ENCODE measurements at places on chromosomes 7 and 10.
A peak's percentile ranks its signal among the peaks of the same experiment; 100 is the strongest.

- no peak for DNase-seq
These were observed 2.9 kb upstream of the PFKP start for GRCh38 chr10:3064423-3064822.

- no peak for DNase-seq
These were observed 49.8 kb upstream of the PDSS1 start for GRCh38 chr10:26647602-26648244.

GRCh38 chr10:84607523-84607922 lies 279.1 kb downstream of the CCSER2 start:
- DNase-seq: no peak

DNA sequence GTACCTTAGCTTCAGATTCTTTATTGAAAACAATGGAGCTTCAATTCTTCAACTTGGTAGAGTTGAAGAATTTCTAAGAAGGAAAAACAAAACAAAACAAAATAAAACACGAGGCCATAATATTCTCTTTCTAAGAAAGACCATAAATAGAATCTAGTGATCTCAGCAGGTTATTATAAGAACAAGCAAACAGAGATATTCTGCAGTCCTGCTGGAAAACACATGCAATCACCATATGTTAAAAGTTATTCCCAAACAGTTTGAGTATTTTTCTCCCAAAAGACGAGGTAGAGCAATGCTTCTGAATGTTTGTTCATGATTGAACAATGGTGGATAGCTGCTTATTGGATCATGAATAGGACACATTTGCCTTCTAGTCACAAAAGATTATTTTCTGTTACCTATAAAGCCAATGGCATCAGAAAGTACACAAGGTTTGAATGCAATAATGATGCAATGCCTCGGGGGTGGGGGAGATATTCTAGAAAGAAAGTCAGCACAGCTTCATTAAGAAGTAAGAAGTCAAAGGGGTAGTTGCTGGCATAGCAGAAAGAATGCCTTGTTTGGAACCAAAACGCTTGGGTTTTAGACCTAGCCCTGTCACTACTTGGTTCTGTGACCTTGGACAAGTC lies 59.3 kb downstream of the CREB3L2 start:
- DNase-seq: no peak

DNA sequence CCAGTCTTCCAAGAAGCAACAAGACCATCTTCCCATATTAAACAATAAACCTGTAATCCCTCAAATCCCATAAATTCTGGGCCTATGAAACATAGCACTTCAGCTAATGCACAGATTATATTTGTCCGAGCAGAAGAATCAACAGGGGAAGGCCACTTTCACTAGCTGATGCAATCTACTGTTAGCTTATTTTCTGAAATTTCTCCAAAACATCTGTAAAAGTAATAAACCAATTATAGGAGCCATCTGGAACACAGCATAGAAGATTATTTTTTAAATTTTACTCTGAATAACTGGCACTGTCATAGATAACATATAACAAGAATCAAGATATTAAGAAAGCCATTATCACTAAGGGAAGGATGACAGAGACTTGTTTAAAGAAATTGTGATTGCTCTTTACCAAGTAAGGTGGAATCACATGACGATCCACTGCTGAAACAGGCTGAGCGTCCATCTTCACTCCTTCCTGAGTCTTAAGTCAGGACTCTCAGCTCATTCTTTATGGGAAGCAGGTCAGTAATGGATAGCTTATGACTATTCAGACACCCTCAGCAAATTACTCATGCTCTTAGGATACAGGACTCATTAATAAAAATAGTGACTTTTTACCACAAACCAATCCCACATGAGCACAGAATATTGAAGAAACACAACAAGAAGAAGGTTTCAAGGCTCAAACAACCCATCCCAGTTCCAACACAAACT lies 719.5 kb downstream of the XPNPEP1 start:
- DNase-seq: no peak

DNA sequence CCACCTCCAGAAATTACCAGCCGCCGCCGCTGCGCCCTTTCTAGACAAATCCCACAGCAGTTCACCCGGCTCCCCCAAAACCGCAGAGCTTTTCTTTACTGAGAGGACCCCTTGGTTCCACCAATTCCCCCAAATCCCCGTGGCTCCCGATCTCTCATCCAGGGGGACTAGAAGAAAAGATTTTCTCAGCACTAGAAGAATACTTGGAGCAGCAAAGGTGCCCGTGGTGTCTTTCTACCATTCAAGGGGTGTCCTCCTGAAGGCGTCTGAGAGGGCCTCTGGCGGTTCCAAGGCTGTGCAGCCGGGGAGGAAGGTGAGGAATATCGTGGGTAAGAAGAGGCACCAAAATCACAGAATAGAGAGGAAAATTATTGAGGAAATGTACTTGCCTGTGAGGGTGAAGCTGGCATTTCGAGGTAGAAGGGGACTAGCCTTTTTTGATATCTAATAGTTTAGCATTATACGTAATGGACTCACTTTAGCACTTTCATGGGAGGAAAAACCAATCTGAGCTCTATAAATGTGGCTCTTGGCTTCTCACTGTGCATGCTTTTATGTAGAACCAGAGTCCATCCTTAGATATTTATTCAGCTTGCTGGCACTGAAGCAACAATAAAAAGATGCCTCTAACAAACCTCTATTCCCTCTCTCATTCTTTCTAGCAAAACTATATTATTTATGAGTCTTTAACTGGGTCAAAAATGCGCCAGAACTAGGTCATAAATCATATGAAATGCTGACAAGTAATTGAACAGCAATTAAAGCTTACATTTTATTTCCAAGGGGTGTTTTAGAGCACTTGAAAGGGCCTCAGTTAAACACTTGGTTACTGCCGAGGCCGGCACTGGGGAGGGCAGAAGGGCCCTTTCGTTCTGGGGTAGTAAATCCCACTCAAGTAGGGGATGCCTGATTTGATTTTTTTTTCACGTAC lies 13.8 kb upstream of the HOXA2 start:
- DNase-seq: no peak

DNA sequence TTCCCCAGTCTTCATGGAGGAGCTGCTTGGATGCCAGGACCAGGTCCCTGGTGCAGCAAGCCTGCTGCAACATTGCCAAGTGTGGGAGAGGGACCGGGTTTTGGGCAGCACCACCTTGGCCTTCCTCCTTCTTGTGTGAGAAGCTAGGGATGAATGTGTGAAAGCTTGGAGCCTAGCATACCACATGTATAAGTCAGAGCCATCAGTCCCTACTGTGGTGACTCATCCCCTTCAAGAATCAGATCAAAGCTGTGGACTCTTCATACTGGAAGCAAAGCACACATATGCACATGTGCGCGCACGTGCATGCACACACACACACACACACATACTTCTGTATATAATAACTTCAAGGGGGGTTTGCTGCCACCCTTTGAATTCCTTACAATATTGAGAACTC lies 527.8 kb downstream of the LRMDA start:
- DNase-seq: no peak

DNA sequence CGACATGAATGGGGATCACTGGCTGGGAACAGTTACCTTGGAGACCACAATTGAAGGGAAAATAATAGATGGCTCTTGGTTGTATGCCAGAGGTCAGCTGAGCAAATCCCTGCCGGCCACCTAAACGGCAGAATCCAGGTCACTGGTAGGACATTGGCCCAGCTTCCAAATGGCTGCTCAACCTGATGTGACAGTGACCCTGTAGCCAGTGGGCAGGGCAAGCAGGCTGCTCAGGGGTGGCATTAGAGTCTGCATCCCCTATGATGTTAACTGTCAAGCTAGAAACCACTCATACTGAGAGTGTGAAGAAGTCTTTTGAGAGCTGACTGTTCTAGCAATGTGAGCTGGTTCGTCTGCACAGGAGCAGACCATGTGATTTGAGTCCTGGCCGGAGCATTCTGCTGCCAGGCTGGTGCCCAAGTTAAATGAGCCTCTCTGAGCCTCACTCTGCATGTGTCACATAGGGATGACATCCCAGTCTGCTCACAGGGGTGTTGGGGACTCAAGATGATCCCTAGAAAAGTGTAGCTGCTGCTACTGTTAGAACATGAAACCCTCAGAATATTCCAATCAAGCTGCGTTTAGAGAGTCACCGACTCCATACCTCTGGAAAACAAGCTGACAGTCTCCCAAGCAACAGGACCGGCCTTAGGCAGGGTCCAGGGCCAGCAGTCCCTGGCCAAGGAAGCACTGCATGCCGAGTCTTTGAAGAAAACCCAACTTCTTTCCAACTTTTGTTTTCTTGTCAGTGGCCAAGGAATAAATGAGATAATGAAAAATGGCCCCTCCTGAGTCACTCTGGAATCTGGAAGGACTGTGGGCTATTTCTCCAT lies 69.7 kb downstream of the VWA2 start:
- DNase-seq: no peak

- DNase-seq: no peak
These were observed 775 bp downstream of the STARD3NL start for GRCh38 chr7:38178695-38179344.

GRCh38 chr10:34698979-34699378 lies 116.1 kb downstream of the PARD3 start:
- DNase-seq: no peak

DNA sequence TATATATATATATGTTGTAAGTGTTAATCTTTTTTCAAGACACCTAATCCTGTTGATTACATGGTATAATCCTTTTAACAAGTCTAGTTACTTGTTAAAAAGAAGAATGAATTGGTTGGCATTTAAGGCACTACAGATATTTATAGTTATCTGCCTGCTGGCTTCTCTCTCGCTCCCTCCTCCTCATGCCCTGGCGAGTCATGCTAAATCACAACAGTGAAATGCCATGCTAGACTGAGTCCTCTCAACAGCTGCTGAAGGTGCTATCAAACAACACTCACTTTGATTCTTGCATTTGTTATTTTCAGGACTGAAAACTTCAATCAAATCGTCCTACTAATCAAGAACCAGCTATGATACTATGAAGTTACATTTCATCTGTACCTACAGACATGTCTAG lies 15.4 kb downstream of the NRAP start:
- DNase-seq: no peak

DNA sequence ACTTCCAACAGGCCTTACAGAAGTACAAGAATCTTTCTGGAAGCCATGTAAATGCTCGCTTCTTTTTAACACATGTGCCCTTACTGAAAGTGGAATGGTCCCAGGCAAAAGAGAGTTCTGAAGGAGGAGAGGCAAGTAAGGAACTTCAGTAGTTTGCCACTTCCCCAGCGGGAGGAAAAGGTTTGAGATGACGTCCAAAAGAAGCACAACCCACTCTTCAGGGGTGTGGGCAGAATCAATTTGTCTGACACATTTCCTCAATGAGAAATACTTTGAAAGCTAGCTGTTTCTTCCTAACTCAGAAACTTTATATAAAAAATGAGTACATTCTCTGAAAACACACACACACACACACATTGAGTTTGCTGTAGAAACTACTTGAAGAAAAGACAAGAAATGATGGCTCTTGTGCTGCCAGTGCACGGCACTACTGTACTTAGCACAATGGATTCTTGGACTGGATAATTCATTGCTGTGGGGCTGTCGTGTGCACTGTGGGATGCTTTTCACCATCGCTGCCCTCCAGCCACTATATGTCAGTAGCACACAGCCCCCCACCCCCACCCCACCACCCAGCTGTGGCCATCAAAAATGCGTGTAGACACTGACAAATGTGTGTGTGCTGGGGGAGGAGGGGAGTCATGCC lies 183.0 kb downstream of the SRPK2 start:
- DNase-seq: no peak

DNA sequence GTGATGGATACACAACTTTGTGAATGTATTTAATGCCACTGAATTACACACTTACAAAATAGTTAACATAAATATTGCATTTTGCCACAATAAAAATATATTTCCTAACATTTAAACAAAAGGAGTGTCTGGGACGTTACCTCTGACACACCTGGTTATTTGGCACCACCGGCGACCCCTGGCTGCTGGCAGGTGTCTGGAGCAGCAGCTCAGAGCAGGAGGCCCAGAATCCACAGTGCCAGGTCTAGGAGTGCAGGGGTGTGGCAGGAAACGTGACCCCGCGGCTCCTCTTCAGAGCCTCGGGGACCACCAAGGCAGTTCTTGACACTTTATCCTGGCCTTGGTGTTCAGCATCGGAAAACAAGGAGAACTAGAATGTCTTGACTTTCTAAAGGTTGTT lies 46.3 kb downstream of the MGMT start:
- DNase-seq: no peak

DNA sequence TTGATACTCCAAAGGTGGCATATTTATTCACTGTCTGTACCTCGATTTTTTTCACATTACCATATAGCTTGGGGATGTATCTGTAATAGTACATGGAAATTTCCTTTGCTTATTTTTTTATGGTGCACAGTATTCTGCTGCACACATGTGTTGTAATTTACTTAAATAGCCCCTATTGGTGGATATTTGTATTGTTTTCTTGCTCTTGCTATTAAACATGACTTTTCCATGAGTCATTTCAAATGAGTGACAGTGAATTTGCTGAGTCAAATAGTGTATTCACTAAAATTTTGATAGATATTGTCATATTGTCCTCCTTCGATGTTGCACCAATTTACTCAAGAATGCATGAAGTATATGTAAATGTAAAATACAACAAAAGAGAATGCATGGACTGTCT lies 122.7 kb upstream of the STEAP4 start:
- DNase-seq: no peak

GRCh38 chr7:139673230-139673629 lies 104.6 kb downstream of the HIPK2 start:
- DNase-seq: no peak

- no peak for DNase-seq
These were observed 384.4 kb downstream of the TNS3 start for GRCh38 chr7:47197486-47197885.

DNA sequence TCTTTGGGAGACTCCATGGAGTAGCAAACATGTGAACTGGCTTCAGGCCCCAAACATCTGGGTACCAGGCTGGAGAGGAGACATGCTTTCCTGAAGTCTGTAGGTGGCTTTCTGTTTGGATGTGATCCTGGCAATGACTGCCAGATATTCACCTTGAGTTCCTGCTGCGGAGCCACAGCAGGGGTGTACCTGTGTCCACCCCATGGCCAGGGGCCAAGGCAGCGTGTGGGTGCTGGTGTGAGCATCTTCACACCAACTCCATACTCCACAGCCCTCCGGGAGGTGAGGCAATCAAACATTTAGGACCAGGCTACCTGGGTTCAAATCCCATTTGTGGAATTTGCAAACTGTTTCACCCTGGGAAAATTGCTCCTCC lies 113.0 kb downstream of the ADCY1 start:
- DNase-seq: no peak

GRCh38 chr7:98753989-98754479 lies 115.8 kb downstream of the TMEM130 start:
- peak; percentile 29 for DNase-seq

DNA sequence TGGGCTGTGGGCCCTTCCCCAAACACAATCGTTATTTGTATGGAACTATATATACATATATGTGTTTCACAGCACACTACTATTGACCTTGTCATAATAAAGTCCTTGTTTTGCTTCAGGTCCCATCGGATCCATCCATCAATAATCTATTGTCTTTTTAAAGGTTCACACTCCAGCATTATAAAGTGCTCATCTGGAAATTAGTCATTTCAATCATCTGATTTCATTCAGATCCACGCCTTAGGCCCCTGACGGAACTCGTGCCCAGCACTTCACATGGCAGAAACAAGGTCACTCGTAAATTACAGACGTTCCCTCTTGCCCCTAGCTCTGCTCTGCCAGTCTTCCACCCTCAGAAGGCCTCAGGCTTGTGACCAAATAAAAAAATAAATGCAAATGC lies 133.1 kb upstream of the PPP2R2D start:
- no peak for DNase-seq

- DNase-seq: peak; percentile 55
These were observed 809 bp downstream of the HOXA9 start for GRCh38 chr7:27164367-27165088.
